ENCODE measurements at places on chromosomes 1 and 21.

DNA sequence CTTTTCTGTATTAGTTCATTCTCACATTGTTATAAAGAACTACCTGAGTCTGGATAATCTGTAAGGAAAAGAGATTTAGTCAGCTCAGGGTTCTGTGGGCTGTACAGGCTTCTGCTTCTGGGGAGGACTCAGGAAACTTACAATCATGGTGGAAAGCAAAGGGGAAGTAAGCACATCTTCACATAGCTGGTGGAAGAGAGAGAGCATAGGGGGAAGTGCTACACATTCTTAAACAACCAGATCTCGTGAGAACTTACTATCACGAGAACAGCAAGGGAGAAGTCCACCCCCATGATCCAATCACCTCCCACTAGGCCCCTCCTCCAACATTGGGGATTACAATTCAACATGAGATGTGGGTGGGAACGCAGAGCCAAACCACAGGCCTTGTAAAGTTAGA, 37.9 kb upstream of the AHCTF1 start:
- no peak for DNase-seq

DNA sequence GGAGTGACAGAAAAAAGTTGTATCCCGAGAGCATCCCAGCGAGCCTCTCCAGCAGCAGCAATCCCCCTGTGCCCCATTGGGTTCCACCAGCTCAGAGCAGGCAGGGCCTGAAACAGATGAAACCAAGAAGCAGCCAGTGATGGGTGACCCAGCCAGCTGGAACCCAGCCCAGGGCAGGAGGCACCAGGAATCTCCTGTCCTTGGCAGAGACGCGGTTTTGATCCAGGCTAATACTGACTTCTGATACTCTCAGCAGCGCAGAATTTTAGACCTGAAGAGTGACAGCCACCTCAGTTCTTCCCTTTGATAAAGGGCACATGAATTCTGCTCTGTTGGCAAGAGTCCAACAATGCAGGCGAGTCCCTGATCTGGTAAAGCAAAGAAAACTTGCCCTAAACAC, 11.4 kb upstream of the OLIG1 start:
- DNase-seq, result no peak

- DNase-seq, result no peak
These were observed 77.5 kb downstream of the KCND3 start for GRCh38 chr1:111911776-111912515.

DNA sequence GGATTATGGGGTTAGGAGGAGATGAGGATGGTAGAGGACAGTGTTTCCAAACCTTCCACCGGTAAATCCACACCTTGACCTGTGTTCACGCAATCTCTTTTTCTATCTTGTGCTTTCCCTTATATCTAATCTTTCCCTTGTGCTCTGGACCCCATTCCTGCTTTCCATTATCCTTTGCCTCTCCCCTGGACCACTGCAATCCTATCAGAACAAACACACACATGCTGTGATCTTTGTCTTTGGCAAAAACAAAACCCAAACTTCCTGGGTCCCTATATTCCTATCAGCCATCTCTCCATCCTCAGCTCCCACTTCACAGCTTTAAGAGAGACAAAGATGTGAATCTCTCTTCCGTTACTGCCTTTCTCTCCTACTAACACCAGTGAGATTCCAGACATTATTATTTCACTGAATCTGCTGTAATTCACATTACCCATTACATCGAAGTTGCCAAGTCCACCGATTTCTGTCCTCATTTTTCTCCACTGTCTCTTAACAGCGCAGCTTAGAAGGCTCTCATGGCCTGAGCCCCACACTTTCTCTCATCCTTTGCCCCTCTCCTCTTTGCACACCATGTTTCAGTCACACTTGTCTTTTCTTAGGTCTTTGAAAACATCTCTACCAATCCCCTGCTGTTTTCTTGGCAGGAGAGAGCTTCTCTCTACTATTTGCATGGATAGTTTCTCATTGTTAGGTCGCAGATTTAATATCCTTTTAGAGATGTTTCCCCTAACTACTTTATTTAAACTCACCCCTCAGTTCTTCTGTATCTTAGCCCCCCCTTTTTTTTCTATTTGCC, 230.0 kb upstream of the B3GALT2 start:
- no peak for DNase-seq

- DNase-seq, result peak; percentile 50
These were observed 3.7 kb downstream of the LYPLAL1 start for GRCh38 chr1:219177363-219177762.

DNA sequence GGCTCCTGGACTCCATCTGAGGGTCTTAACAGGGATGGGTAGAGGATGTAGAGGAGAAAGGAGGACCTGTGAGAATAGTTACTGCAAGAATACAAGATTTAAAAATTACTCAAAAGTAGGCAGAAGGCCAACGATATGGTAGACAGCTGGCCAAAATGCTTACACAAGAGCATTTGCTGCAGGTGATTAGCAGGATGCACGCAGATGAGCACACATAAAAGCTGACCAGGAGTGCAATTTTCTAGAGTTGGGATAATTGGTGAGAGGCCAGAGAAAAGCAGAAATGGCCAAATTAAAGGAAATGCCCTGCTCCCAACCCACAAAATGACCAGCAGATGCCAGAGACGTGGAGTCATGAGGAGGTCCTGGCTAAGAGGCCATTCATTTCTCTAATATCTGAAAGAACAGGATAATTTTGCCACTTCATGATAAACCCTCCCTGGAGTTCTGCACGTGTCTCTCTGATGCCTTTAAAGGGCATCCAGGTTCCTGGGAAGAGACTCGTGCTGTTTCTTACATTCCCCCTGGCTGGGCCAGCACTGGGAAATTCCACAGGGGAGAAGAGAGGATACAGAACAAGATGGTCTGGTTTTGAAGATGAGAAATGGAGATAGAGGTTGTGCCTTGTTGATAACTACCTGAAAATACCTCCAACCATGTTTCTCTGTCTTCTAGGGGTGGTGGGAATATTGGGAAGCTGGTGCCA, 62.3 kb upstream of the KCNA3 start:
- DNase-seq, result no peak

DNA sequence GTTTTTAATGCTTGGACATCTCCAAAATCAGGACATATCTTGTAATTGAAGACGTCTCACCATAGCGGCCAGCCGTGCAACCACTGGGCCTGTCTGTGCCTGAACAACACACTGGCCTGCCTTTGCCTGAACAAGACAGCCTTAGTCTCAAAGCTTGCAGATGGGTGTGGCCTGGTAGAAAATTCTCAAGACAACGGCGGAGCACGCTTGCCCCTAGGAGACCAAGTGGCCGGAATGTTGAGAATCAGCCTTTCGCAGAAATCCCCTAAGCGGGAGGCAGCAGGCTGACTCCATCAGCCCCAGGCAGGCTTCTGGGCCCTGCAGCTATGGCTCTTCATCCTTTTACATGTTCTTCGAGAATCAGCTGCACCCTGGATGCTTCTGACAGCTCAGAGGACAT, 98.0 kb upstream of the C1orf174 start:
- DNase-seq, result no peak

DNA sequence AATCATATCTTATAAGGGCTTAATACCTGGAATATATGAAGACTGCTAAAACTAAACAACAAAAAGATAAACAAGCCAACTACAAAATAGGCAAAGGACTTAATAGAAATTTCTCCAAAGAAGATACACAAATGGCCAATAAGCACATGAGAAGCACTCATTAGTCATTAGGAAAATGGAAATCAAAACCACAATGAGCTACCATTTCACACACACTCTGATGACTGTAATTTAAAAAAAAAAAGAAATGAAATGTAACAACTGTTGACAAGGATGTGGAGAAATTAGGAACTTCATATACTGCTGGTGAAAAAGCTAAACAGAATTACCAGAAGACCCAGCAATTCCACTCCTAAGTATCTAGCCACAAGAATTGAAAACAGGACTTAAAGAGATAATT, 374.2 kb upstream of the ZP4 start:
- no peak for DNase-seq

DNA sequence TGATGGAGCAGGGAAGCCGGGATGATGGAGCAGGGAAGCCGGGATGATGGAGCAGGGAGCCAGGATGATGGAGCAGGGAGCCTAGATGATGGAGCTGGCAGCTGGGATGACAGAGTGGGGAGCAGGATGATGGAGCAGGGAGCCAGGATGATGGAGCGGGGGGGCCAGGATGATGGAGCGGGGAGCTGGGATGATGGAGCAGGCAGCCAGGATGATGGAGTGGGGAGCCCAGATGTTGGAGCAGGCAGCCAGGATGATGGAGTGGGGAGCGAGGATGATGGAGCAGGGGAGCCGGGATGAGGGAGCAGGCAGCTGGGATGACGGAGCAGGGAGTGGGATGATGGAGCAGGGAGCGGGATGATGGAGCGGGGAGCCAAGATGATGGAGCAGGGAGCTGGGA, 16.0 kb downstream of the GALNT2 start:
- no peak for DNase-seq

DNA sequence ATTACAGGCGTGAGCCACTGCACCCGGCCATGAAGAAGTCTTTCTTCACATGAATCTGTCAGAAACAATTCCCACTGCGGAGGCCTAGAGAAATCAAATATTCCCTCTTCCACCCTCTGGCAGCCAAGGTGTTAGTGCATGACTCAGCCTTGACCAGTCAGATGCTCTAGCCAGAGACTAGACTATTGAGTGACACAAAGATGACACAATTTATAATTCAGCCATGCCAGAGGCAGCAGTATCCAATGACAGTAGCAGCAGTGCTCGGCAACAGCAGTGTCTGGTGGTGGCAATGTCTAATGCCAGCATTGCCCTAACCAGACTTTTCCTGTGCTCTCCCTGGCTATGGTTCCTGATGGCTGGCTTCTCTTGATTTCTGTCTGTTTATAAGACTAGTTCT, 8.7 kb downstream of the CTXND2 start:
- DNase-seq, result peak; percentile 8

DNA sequence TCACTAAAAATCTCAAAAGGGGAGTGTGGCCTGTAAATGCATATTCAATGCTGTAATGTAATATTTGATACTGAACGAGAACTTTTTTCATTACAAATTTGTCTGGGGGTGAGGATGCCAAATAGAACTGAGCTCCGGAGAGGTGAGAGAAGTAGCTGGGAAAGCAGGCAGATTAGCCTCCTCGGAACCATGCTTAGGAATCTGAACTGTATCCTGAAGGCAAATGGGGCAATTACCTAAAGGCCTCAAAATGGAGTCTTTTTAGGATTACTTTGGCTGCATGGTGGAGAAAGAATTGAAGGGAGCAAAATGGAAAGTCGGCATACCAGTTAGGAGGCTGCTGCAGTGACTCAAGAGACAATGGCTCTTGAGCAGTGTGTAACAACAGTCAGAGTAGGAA, 178.8 kb downstream of the CDC7 start:
- no peak for DNase-seq

DNA sequence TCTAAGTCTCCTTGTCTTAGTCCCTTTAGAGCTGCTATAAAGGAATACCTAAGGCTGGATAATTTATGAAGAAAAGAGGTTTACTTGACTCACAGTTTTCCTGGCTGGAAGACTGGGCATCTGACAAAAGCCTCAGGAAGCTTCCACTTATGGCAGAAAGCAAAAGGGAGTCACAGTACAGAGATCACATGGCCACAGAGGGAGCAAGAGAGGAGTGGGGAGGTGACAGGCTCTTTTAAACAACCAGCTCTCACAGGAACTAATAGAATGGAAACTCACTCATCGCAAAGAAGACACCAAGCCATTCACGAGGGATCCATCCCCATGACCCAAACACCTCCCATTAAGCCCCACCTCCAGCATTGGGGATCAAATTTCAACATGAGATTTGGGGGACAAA, 68.8 kb downstream of the DDAH1 start:
- no peak for DNase-seq

All from epithelial cell of prostate (primary cell).